Osteoblast (primary cell): ENCODE measurements at places on chromosomes 12 and 14. TPM values are rescaled to one million over a fixed set of nuclear protein-coding genes. Genes with fewer than 3 reads are reported as not detected.

- DNase-seq, result no peak
- peaks cover 9% of the 10 kb centered on the region for H3K4me1 ChIP-seq
- no peaks in the 10 kb centered on the region for H3K36me3 ChIP-seq
- no peak overlapping the region for H3K4me3 ChIP-seq
- H3K27me3 ChIP-seq, result no peaks in the 10 kb centered on the region
Observed at GRCh38 chr12:93243689-93244513, 133.8 kb upstream of the NUDT4 start.

GRCh38 chr12:80709811-80710726, 2.6 kb downstream of the MYF6 start:
- H3K36me3 ChIP-seq, result no peaks in the 10 kb centered on the region
- H3K4me1 ChIP-seq, result peaks cover 6% of the 10 kb centered on the region
- H3K27me3 ChIP-seq, result peaks cover 10% of the 10 kb centered on the region
- DNase-seq, result no peak
- no peak overlapping the region for H3K27ac ChIP-seq
- no peak overlapping the region for H3K4me3 ChIP-seq

GRCh38 chr12:116280595-116281290, 3.2 kb upstream of the MED13L start:
- H3K36me3 ChIP-seq, result no peaks in the 10 kb centered on the region
- H3K4me3 ChIP-seq, result no peak overlapping the region
- DNase-seq, result no peak
- H3K27ac ChIP-seq, result no peak overlapping the region

GRCh38 chr12:108214486-108214885, 85.4 kb downstream of the WSCD2 start:
- H3K36me3 ChIP-seq, result no peaks in the 10 kb centered on the region
- H3K27ac ChIP-seq, result no peak overlapping the region
- H3K27me3 ChIP-seq, result no peaks in the 10 kb centered on the region
- no peaks in the 10 kb centered on the region for H3K4me1 ChIP-seq

DNA sequence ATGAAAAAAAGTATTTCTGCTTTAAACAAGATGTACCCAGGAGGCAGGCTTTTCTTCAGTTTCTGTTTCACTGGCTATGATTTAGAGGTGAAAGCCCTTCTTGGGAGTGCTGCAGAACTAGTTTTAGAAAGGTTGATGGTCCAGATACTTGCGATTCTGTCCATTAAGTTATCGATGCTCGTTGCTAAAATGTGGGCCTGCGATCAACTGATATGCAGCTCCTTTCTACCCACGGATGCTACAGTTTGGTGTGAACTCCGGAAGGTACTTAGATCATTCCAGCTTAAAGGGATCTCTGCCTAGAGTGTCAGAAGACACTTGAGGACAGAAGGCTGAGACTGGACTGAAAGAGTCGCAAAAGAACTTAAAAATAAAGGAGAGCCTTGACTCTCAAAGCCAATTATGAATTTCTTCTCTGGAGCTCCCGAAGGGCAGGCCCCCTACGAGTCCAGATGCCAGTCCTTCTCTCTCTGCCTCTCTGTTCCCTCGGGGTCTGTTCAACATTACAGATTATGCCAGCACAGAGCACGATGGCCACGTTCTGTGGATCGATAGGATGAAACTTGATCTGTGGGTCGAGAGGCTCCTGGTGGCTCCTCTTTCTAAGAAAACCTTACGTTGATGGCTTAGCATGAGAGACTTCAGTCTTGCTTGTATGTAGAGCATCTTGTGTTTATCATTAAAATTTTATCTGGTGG, 40.0 kb downstream of the FBXW8 start:
- DNase-seq, result no peak
- no peak overlapping the region for H3K27ac ChIP-seq
- H3K27me3 ChIP-seq, result no peaks in the 10 kb centered on the region

DNA sequence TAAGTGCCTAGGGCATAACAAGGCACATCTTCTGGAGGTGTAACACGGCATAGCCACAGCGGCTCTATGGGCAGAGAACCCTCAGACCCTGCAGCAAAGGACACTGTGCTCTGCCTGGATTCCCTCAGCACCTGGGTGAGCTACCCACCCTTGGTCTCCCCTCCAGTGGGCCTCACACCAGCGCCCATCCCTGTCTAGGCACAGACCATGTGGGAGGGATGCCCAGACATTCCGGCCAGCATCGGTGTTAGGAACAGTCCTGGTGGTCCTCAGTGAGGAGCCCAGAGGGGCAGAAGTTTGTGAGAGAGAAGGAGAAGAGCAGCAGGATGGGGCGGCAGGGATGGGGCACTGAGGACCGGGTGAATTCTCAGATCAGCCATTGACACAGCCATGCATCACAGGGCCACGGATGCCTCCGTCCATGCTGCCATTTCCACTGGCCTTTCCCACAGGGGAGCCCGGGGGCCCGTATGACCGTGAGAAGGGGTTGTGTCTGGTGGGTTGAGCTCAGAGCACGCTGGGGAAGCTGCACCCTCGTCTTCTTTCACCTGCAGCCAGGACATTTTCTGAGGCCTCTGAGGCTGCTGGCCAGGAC, 282.7 kb upstream of the SFSWAP start:
- no peaks in the 10 kb centered on the region for H3K4me1 ChIP-seq
- no peak for DNase-seq
- H3K36me3 ChIP-seq, result no peaks in the 10 kb centered on the region
- no peak overlapping the region for H3K27ac ChIP-seq
- no peak overlapping the region for H3K4me3 ChIP-seq

DNA sequence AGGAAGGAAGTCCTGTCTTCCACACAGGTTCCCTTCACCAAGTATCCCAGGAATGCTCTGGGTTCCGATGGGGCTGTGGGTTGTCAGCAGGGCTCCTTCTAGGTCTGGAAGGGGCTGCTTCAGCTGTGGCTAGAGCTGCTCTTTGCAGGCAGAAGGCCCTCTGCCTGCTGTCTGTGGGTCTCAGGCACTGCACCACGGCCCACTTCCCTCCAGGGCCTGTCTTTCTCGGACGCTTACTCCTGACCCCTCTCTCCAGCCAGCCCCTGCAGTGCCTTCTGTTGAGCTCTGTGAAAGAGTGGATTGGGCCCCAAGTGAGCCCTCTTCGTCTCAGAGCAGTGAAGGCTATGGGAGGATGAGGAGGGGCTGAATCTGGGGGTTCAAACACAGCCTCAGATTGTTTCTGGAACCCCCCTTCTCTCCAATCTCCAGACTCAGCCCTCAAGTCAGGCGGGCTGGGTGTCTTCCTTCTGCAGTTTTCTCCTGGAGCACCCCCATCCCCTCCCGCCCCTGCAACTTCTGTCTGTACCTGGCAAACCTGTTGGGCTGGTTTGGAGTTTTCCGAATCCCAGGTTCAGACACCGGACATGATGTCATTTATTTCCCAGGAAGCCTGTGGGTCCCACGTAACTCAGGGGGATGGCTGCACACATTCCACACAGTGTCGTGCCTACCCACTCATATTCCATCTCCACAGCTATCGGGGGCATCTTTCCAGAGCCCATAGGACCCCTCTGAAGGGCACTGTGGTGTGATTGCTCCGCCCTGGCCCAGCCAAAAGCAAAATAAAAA, 24.9 kb upstream of the SPPL3 start:
- no peaks in the 10 kb centered on the region for H3K27me3 ChIP-seq
- H3K27ac ChIP-seq, result no peak overlapping the region
- H3K4me1 ChIP-seq, result no peaks in the 10 kb centered on the region

The DDN gene
- total RNA-seq, result under 0.01 and 0.29 TPM in 2 replicates

The ALG10B gene
- 2.9 and 5.3 TPM in 2 replicates for total RNA-seq
